ENCODE measurements at places on chromosomes 6 and 20.

- no peak for DNase-seq
These were observed 39.7 kb downstream of the KIF16B start for GRCh38 chr20:16533502-16533901.

DNA sequence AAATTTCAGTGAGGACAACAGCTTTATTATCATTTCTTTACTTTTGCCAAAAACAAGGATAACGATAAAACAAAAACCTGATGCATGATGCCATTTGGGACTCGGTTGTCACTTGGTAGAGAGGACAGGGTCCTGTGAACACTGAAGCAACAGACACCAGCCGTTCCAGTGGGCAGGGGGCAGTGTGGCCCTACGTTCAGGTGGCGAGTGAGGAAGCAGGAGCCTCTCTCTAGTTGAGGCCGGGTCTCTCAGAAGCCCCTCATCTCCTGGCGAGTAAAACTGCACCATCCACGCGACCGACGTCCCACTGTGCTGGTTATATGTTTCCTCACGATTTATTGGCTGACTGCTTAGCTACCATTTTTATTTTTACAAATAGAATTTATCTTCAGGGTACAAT lies 231.6 kb downstream of the THBS2 start:
- DNase-seq, result no peak

GRCh38 chr20:36491901-36492617 lies 49.3 kb upstream of the MYL9 start:
- DNase-seq, result peak; percentile 2

DNA sequence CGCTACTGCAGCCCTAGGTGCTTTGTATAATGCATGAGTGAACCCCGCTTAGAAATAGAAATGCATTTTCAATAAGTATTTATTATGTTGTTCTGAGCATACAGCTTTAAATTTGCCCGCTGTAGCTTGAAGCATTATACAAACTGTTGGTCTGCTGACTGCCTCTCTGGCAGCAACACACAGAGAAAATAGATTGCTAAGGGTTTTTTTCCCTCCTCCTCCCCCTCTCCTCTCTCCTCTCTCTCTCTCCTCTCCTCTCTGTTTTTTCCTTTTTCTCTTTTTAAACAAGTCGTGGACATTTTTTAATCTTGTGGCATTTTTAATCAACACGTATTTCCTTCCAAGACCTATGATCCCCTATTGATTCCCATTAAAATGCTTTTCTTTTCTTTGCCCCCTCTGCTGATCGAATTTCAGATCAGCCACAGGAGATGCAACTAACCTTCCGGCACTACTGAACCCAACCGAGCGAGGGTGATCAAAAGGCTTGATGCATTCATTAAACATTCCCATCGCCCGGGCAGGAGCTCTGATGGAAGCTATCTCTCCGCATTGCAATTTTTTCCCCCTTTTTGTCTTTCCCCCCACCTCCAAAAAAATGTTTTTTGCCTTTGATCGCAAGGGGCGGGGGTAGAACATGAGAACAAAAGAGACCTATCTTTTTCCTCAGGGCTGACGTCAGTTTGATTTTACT lies 90.7 kb upstream of the ARID1B start:
- DNase-seq, result peak; percentile 78

DNA sequence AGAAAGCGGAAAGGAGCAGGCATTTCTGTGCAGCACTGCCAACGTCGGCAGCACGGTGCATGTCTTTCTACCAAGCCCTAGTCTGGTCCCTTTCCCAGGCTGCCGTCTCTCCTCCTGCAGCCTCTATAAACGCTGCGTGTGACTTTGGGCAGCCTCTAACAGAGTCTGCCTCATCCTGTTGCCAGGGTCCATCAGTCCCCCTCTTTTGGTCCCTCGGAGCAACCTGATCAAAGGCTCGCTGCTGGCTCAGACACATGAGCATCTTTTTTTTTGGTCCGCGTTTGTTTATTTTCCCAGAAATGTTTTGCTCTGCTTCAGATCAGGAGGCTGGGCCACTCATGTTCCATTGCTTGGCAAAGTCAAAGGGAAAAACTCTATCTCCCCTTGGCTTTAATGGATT lies 166.8 kb upstream of the CST7 start:
- DNase-seq, result no peak

DNA sequence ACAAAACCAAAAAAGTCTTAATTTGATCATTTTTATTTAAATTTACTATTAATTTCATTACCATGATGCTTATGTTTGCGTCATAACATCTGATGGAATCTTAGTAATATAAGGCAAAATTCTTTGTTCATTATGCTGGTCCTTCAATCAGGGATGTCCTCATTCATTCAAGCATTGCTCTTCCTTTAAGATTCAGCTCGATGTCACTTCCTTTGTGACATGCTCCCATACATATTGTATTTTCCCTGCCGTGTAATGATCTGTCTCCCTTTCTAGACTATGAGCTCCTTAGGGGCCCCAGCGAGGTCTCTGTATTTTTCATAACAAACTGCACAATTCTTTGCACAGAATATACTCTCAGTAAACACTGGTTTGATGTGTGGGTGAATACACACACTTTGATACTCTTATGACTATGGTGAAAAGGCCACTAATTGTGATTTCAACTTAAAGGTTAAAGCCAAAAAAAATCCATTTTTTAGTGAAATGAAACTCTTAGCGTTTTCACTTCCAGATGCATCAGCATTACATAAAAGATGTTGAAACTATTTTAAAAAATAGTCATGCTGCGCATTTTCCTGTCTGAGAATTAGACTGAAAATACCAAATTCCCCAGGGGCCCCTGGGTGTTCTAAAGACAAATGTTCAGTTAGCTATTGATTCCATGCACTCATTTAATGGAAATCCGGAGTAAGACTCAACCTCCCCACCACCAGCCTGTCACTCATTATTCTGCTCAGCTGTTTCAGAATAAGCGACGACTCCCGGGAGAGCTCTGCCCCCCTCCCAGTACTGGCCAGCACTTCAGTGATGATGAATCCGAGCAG lies 169.7 kb downstream of the ATXN1 start:
- DNase-seq, result no peak

DNA sequence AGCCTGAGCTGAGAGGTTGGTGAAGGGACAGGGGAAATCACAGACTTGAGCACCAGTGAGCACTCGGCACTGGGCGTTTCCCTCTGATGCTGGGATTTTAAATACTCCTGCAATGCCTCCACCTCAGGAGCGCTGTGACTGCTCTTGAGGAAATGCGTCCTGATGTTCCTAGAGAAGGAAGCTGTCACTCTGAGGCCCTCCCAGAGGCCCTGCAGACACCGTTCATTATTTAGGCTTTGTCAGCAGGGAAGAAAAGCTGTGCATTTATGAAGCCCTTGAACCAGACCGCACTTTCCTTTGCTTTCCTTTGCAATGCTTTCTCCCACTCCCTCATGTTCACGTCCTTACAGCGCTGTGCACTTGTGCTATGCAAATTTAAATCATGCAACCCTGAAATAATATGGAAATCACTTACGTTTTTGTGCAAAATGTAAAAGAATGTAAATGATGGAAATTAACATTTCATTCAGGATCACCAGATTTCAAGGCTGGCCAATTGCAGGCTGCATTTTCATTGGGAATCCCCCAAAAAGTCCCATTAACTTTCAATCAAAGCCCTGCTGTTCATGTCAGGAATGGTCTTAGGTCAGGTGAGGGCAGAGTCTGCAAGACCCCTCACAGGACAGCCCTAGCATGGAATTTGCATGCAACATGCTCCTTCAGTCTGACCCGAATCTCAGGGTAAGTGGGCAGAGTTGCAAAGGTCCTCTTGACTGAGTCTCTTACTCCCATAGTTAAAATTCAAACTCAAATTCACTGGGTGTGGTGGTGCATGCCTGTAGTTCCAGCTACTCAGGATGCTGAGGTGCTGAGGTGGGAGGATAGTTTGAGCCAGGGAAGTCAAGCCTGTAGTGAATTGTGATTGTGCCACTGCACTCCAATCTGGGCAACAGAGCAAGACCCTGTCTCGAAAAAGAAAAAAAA lies 45.8 kb upstream of the SYNDIG1 start:
- no peak for DNase-seq
